ENCODE measurements at places on chromosomes 7 and 10.

DNA sequence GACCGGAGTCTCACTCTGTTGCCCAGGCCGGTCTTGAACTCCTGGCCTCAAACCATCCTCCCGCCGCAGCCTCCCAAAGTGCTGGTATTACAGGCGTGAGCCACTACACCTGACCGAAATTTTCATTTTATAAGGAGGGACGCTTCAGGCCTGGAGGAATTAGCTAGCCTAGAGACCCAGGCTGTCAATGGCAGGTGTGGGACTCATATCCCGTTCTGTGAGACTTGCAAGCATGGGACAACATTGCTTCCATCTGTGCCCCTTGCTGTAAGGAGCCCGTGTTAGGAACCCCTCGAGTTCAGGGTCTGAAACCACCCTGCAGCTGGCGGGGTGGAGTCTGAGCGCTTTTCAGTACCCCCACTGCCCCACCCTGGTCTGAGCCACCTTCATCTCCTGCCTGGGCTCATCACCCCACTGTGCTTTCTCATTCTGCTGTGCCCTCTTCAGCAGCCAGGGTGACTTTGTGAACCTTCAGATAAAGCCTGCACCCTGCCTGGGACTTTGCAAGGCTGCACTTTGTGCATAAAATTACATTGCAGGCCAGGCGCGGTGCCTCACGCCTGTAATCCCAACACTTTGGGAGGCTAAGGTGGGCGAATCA, 1.3 kb upstream of the DAGLB start:
- no peak for DNase-seq

- peak; percentile 17 for DNase-seq
Measured at GRCh38 chr10:114043532-114044246, at the start of gene ADRB1. Gene ADRB1 (plus strand): TSS chr10:114043866. CDS start chr10:114044133, 267 bp downstream.

- no peak for DNase-seq
Measured at GRCh38 chr7:115066634-115067033, 144.7 kb downstream of the MDFIC start.

DNA sequence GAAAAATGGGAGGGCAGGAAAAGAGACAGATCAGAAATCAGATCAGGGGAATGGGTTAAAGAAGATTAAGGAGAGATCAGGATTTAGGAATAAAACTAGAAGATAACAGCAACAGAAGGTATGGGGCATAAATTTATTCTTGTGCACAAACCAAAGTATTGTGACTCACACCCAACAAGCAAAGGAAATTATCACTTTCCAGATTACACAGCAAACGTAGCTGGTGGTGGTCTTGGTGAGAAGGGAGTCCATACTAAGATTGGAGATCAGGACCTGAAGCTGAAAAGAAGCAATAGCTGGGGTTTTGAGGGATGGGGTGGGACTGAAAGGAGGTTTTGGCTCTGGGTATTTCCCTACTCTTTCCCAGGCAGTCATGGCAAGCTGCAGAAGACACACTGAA, 3.5 kb upstream of the MYOZ1 start:
- no peak for DNase-seq

GRCh38 chr10:14691359-14691758, 83.3 kb downstream of the FAM107B start:
- DNase-seq = no peak

GRCh38 chr7:134856091-134856490, 76.7 kb downstream of the CALD1 start:
- DNase-seq = no peak
